ENCODE measurements at places on chromosomes 2 and 18.

- no peak for DNase-seq
Measured at GRCh38 chr2:82124629-82125028, 1820.1 kb upstream of the LRRTM1 start.

GRCh38 chr2:207202645-207203044 lies 36.9 kb upstream of the KLF7 start:
- DNase-seq: no peak

GRCh38 chr2:47611771-47612170 lies 171.2 kb upstream of the MSH6 start:
- no peak for DNase-seq

DNA sequence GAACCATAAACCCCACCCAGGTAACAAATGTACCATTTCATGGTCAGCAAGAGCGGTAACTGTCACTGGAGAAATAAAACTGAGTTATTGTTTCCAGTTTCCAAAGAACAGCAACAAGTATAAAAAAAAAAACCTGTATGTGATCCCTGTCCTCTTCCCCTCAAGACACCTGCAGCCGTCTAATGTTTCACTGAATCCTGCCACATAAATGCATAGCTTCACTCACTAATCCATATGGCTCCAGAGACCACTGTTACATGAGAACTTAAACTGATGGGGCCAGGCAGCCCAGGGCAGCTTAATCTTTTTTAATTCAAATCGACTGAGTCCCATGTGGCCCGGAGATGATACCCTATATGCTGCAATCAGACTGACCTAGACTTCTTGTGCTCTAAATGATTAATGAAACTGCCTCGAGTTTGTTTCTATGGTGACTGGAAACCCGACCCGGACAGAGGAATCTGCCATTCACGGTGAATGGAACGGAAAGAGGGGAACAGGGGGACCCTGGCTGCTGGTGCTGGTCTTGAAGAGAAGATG lies 60.9 kb upstream of the SIX2 start:
- DNase-seq: peak; percentile 60

DNA sequence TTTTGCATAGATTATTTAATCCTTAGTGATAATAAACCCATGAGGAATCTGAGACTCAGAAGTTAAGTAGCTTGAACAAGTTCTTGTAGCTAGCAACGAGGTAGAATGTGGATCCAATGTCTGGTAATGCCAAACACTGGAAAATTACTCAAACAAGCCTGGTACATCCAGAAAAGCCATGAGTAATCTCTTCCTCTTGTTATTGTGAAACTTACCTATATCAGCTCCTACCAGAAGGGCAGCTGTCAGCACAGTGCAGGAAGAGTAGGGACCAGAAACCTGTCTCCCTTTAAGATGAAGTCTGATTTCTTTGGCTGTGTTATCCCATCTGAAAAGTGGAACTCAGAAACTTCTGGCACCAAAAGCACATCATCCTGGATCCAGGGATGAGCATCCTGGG lies 7.7 kb upstream of the SERPINB8 start:
- no peak for DNase-seq

GRCh38 chr2:23636426-23636825 lies 251.4 kb downstream of the KLHL29 start:
- no peak for DNase-seq

GRCh38 chr18:13409997-13410396 lies 191.4 kb downstream of the LDLRAD4 start:
- no peak for DNase-seq

DNA sequence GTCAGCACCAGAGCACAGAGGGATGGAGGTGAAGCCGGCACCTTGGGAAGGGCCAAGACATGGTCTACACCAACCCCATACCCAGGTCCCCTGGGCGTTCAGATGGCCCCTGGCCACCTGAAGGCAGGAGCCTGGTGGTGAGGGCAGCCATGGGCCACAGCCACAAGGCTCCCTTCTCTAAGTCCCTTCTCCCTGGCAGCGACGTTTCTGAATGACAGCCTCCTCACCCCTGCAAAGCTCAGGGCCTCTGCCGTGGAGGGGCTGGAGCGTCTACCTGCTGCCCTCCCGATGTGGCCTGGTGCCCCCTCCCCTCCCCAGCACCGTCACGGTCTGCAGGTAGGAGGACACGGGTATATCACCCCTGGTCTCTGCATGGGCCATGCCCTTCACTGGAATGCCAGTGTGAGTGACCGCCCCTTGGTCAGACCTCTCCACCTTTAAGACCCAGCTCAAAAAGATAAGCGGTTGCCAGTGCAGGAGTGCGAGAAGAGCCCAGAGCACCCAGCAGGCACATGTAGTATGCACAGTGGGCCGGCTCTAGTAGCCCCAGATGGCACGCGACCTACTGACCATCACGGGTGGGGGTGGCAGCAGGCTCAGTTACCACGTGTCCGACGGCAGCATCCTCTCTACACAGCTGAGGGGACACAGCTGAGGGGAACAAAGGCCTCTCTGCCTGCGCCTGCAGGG lies 46.6 kb downstream of the HS6ST1 start:
- DNase-seq: no peak

DNA sequence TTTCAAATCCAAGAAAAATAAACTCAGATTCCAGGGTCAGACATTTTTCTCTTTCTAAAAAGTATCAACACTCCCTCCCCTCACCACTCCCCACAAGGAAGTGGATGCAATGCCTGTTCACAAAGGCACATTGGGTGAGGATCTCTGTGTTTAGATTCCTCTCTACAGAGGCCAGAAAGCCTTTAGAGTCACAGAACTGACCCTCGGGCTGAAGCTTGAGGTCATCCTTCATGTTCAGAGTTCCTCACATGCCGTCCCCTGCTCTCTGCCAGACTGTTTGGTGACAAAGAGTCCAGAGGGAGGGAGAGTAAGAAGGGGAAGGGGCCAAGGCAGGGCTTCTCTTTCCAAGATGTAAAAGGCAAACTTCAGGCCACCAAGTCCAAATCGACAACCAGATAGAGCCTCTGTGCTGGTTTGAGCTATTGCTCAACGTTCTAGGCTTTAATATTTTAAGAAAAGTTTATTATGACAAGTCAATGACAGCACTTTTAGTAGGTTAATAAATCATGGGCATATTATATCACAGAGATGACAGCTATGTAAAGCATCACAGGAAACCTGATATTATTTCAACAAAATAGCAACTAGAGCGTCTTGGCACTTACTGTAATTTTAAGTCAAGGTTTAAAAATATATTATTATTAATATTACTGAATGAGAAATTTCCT lies 269.4 kb downstream of the ETAA1 start:
- no peak for DNase-seq

DNA sequence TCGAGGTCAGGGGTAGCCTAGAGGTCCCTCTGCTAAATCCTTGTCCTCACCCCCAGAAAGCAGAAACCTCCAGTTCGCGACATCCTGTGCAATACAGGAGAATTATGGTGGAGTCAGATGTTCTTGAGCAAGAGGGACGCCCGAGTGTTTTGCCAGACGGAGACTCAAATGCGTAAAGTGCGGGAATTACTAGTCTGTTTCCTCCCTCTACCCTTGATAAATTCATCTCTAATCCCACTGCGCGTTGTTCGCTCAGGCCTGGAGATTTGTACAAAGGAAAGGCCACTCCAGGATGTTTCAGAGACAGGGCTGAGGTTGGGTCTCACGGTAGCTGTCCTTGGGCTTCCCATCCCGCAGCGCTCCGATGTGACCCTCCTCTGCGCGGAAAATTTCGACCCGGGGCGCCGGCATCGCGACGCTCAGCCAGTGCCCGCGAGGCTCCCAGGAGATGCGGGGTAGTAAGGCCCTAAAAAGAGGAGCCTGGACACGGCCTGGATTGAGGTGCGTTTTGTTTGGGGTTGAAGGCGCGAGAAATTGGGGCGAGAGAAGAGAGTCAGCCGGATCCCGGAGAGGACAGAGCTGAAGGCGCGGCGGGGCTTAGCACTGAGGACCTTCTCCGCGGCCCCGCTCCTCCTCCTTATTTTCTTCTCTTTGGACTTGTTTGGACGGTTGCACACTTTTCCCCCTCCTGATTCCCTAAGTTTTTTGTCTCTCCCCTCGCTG lies 2.6 kb upstream of the NEUROD1 start:
- DNase-seq: no peak

- DNase-seq: no peak
Measured at GRCh38 chr2:177174486-177174885, 38.1 kb upstream of the HNRNPA3 start.

DNA sequence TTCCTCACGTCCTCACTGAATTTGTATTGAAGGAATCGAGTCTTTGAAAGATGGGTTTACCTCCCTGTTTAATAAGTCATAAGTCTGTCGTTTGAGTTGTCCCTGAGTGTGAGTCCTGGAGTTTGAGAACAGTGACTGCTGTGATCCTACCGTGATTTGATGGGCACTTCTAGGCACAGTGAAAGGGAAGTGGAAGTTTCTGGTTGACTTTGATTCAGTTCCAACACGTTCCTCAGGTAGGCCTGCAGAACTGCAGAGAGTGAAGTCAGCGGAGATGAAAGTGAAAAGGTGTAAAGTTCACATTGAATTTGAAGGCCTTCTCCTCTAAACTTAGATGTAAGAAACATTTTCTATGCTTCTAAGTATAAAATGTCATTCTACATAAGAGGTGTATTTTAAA lies 52.9 kb upstream of the ACKR3 start:
- no peak for DNase-seq

- no peak for DNase-seq
Measured at GRCh38 chr2:70796262-70796661, 5.8 kb upstream of the FIGLA start.

- DNase-seq: no peak
Measured at GRCh38 chr2:49924044-49924817, 769.9 kb upstream of the FSHR start.

GRCh38 chr18:24795129-24795528 lies 334.7 kb downstream of the HRH4 start:
- DNase-seq: no peak

GRCh38 chr18:46657115-46657955 lies at the start of gene LOXHD1:
Gene LOXHD1, minus strand, starts transcription at chr18:46657220. Its CDS starts 187 bp downstream, at chr18:46657033.
- DNase-seq: no peak

DNA sequence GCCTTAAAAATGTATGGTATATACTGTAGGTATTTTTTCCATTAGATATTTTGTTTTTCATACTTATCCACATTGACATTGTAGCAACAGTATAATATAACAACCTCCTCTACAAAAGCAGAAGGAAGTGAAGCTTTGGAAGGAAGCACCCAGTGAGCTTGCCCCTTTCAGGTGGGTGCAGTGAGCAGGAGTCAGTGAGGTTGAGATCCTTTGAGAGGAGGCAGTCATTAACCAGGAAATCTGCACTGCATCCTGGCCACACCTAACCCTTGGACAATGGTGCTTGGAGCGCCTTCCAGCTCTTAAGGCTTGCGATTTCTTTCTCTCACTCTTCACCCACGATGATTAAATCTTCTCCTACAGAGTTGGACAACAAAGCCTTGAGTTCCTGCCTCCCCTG lies 13.9 kb downstream of the IL37 start:
- DNase-seq: no peak

GRCh38 chr2:150697596-150697995 lies 210.1 kb upstream of the RND3 start:
- no peak for DNase-seq

- DNase-seq: no peak
Measured at GRCh38 chr18:33830213-33830612, 252.2 kb downstream of the ASXL3 start.

DNA sequence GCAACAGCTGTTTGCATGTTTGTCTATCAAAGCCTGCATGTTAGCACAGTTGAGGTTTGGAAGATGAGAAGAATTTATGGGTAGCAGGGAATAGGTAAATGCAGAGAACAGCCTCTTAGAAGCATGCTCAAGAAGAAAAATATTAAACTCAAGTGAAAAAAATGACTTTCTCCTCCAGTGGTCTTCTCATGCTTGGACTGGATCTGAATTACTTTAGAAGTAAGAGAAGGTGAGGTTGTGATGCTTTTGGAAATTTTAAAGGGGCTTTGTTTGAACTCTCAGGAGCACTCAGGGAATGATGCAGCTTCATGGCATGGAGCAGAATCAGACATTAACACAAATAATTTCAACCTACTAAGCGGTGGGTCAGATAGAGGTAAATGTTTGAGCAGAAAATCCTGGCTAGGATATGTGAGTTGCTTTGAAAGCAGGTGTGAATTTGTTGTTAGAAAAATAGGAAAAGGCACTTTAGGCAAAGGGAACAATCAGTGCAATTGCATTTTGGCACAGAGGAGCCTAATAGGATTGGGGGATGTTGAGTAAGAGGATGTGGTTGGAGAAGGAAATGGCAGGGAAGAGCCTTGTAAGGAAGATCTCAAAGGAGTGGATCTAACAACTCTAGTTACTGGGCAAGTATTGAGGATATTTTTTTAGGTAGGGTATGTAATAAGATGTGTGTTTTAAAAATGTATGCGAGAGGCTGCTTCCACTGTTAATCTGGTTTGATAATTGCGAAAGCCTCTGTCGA lies 76.3 kb downstream of the DDX1 start:
- no peak for DNase-seq

DNA sequence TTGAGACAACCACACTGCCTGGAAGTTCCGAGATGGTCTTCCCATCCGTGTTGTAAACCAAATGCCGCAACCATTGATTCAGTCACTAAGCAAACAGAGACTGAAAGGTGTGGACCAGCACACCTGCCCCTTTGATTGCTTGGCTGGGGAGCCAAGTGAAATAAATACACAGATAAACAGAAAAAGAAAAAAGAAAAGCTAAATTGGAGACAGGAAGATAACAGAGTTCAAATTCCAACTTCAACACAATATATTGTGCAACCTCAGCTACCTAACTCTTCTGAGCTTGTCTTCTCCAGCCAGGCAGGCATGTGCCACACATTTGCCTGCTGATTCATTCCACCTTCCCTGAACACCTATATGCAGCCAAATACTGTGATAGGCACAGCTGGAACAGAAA lies 110.9 kb downstream of the PID1 start:
- no peak for DNase-seq

- no peak for DNase-seq
Measured at GRCh38 chr2:219684721-219685689, 57.6 kb downstream of the SLC4A3 start.

GRCh38 chr2:27849558-27850205 lies 40.5 kb downstream of the RBKS start:
- no peak for DNase-seq

DNA sequence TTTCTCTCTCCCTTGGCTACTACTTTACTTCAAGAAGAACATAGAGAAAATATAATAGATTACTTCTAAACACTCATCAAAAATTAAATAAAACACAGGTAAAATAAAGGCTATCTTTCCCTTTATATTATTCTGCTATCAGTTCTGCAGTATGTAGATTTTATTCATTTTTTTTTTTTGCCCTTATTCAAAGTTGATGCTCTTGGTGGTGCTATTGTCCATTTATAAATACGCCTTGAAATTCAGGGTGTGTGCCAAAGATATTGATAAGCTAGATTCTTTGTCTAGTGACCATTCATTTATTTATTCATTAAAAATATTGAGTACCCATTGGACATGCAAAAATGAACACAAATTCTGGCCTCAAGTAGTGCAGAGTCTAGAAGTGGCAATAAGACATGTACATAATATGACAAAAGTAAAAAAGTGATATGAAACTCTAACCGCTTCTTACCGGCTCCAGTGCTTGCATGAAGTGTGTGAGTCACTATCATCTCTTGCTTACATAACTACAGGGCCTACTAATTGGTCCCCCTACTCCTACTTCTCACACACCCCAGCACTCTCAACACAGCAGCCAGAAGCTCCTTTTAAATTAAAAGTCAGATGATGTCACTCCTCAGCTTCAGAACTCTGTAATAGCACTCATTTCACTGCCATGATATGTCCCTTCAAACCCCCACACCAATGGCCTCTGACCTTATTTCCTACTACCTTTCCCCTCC lies 208.3 kb upstream of the FANCL start:
- no peak for DNase-seq
